Coronary artery (tissue), 2 donors: ENCODE measurements at places on chromosomes 1 and 21.
A peak's percentile ranks its signal among the peaks of the same experiment; 100 is the strongest.

DNA sequence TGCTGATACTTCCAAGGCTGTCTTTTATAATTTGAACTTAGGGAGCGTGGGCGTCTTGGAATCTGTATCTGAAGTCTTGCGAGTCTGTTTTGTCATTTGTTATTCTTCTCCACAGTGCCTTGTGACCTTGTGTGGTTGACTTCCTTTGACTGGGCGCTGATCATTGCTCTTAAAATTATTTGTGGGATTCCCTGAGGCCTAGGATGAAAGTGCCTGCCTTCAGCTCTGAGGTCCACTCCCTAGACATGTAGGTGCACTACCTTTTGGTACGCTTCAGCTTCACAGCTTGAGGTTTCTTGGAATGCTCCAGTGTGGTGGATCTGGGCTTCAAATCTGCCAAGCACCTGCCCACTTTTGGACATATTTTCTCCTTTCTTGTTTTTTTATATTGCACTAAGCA lies 50.2 kb upstream of the IGSF5 start:
- no peak for DNase-seq

- no peak for DNase-seq
Observed at GRCh38 chr1:161915051-161915503, 108.6 kb downstream of the OLFML2B start.

DNA sequence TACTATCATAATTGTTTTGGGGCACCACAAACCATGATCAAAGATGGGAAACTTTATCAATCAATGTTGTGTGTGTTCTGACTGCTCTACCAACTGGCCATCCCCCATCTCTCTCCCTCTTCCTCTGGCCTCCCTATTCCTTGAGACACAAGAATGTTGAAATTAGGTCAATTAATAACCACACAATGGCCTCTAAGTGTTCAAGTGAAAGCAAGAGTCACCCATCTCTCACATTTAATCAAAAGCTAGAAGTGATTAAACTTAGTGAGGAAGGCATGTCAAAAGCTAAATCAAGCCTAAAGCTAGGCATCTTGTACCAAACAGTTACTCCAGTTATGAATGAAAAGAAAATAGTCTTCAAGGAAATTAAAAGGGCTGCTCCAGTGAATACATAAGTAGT lies 390.3 kb upstream of the NFIA start:
- no peak for DNase-seq

- DNase-seq = no peak
Observed at GRCh38 chr21:25567472-25567871, 39.8 kb downstream of the MRPL39 start.

DNA sequence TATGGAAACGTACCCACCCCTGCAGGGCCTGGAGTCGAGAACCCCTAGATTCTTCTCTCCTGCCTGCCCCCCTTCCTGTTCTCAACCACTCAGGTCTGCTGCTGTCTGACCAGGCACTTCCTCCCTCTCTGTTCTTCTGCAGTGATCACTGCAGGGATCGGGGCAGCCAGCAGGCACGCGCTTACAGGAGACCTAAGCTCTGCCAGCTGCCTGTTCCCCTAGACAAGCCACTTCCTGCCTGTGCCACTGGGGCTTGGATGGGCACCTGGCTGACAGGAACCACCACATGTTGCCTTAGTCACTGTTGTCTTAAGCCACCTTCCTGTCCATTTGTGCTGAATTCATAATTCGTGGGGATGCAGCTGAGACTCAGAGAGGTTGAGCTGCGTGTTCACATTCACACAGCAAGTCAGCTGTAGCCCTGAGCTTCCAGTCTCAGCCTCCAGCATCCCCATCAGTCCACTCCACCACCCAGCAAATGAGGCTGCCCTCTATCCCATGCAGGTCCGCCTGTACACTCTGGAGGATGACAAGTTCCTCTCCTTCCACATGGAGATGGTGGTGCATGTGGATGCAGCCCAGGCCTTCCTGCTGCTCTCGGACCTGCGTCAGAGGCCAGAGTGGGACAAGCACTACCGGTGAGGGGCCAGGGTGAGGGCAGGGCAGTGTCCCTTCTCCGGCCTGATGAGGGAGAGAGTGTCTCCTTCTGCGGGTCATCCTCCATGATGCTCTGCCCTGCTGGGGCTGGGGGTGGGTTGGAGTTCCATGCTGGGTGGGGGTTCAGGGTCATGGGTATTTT lies 18.6 kb downstream of the FAM151A start:
- no peak for DNase-seq

DNA sequence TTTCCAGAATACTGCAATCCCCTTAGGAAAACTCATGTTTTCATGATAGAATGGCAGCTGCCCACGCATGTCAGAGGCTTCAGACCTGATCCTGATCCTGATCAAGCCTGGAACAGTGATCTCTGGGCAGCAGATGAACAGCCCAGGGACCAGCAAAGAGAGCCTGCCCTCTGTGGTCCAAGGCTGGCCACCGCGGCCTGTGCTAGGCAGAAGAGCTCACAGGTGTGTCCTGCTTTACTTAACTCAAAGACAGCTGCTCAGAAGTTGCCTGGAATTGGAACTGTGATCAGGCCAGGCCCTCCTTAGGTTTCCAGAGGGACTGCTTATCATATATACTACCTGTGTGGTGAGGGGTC lies 21.2 kb upstream of the BCAR3 start:
- no peak for DNase-seq

DNA sequence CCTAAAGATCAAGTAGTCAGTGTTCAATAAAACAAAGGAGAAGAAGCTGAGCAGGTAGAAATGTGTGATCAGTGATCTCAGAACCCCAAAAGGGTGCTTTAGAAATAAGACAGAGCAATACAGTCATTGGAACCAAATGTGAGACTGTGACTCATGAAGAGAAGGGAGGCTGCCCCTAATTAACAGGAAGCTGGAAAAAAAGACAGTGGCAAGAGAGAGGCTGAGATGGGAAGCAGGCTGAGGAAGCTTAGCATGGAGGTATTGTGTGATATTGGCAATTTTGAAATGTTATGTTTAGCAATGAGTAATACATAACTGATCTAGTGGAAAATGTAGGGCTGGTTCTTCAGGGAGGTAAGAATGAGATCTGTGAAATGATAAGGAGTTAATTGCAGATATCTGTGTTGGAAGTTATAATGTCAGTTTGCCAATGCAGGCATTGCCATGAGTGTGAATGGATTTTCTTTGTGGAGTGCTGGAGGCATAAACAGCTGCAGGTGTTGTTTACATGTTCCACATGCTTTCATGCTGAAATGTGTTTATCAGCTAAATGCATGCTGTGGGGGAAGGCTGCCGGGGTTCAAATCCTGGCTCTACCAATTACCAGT lies 90.6 kb upstream of the CACNA1E start:
- DNase-seq = no peak

DNA sequence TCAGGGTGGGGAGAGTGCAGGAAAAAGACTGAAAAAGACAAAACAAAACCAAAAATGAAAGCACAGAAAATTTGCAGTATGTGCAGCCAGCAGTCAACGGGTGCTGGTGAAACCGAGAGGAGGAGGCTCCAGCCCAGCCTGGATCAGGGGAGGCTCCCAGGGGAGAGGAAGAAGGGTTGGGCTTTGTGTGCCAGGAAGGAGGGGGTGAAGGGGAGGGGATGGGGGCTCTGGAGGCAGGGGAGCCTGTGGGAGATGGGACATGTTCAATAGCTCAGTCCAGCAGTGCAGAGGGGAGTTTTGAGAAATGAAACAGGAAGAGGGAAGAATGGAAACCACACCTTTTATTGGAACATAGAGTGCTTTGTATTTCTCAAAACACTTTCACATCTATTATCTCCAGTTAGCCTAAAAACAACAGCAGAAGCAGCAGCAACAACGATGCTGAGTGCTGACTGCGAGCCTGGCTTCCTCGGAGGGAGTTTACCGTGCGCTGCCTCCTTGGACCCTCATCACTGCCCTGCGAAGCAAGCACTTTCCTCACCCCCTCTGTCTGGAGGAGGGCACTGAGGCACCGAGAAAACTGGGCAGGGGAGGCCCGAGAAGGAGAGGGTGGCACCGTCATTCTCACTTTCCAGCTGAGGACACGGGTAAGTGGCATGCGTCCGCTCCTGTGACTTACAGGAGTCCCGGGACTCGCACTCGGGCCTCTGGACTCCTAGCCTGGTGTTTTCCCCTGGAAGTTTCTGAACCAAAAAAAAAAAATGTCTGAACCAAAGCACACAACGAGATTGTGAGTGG lies 62.9 kb downstream of the MDM4 start:
- DNase-seq = no peak

- DNase-seq = no peak
Observed at GRCh38 chr1:172004671-172005070, 163.4 kb downstream of the DNM3 start.

DNA sequence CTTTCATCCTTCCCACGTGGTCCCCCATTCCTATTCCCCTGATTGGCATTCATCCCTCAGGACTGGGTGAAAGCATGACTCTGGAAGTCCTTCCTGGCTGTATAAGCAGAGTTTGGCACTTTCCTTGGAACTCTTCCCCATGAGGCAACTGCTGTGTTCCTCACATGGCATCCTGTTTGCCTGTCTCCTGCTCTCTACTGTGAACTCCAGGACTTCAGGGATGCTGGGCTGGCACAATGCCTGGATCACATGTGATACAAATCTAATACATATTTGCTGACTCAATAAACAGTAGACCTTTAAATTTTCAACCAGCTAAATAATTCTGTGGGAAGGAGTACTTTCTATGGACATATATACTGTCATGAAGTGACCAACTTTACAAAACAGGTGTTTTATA lies 46.8 kb upstream of the EDEM3 start:
- no peak for DNase-seq

DNA sequence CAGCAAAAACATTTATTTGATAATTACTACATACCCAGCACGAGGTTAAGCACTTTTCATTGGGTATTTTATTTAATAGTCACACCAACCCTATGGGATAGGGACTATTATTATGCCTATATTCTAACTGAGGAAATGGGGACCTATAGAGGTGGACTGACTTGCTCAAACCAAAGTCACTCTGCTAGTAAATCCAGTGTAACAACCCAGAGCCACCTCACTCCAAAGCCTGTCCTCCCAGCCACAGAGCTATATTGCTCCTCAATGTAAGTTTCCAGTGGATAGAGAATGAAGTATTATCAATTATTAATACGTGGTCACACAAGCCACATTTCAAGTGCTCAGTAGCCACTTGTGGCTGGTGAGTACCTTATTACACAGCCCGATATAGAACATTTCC lies 97.5 kb downstream of the RGS2 start:
- no peak for DNase-seq

GRCh38 chr1:226723657-226724532 lies 15.2 kb downstream of the ITPKB start:
- DNase-seq = no peak

DNA sequence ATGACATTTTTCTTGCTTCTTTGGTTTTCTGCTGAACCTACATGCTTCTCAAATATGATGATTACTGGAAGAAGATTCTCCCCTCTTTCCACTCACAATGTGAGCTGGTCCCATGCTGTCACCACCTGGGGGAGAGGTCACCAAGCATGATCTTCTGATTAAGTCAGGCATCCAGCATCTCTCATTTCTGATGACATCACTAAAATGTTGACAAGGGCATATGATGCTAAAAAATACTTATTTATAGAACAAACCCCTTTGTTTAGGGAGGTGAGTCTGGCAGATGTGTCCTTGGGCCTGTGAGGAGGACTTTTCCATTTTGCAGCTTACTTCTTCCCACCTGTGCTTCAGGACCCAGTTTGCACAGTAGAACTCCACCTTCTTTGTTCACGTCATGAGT lies 42.0 kb upstream of the PCP4 start:
- no peak for DNase-seq

DNA sequence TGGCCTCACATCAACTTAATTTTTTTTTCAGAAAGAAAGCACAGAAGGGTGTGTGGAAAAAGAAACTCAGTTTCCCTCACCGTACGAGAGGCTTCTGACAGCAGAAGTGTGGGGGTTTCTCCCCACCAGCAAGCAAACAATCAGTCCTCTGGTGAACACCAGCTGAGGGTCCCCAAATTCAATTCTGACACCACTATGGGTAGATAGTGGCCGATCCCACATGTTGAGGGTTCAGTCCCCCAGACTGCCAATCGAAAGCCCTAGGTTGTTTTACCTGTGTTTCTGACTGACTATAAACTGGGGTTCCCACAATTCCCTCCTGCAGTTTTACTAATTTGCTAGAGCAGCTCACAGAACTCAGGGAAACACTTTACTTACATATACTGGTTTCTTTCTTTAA lies 2.1 kb downstream of the IFI6 start:
- DNase-seq = peak; percentile 50

DNA sequence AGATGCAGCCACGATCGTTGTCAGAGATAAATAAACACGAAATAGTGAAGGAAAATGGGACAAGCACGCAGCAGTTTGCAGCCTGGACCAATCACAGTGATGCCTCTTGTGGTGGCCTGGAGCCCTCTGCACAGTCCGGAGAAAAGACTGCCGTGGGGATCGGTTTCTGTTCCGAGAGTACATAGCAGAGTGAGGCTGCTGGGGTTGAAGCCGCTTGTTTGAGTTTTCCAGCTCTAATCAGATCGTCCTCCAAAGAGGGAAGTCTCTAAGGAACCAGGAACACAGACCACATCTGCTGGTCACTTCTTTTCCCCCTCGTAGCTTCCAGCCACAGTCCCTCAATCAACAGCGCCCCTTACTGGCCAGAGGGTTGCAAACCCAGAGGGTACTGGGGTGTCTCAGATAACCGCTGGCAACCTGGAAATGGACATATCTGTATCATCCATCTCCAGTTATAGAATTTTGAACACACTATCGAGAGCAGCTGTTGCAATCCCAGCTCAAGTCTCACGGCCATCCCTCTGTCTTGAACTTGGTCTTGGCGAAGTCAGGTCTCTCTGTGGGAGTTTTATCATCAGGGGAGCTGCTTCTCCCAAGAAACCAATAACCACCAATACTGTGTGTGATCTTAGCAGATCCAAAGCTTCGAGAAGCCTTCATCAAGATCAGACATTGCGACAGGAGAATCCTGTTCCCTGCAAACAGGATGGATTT lies 57.4 kb downstream of the OLIG1 start:
- no peak for DNase-seq

DNA sequence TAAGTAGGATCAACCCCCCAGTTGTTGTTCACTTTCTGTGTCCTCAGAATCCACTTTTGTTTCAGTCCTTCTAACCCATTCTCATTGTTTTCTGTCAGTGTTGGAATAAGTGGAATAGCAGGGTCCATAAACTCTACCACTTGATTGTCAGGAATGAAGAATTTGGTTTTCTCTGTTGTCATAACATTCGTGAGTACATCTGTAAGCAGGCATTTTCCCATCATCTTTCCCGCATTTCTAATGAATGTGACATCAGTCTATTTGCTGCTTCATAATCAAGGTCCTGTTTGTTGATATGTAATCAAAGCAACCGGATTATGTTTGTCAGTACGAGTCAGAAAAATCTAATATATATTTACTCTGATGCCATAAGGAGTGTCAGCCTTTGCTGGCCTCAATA lies 147.1 kb downstream of the KIF26B start:
- no peak for DNase-seq

- peak; percentile 35 for DNase-seq
Observed at GRCh38 chr1:244083383-244083943, 32.4 kb downstream of the ZBTB18 start.

- DNase-seq = no peak
Observed at GRCh38 chr1:58745666-58746065, 38.2 kb downstream of the JUN start.
